ENCODE measurements at places on chromosomes 7 and 10.

- DNase-seq, result no peak
Measured at GRCh38 chr10:34885898-34886297, 70.8 kb upstream of the PARD3 start.

DNA sequence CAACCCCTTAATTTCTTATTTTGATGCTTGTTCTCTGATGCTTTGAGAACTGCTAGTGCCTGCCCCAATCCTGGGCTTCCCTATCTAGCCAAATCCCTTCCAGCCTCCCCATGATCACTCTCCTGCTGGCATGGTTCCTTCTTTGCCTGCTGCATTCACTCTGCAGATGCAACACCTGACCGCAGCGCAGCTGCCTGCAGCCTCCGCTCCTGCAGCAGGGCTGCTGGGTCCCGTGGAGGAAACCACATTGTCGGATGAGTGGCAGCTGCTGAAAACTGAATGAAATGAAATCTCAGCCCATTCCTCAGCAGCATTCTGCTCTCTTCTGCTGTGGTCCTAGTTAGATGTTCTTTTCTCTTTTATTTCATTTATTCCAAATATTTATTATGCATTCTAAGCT is 320.3 kb downstream of the CCDC3 start:
- no peak for DNase-seq

GRCh38 chr7:41878309-41879295 is 175.7 kb upstream of the INHBA start:
- DNase-seq, result no peak

GRCh38 chr7:120181499-120181898 is 91.5 kb upstream of the KCND2 start:
- no peak for DNase-seq

- DNase-seq, result no peak
Measured at GRCh38 chr10:128981251-128981650, 485.8 kb upstream of the MGMT start.

DNA sequence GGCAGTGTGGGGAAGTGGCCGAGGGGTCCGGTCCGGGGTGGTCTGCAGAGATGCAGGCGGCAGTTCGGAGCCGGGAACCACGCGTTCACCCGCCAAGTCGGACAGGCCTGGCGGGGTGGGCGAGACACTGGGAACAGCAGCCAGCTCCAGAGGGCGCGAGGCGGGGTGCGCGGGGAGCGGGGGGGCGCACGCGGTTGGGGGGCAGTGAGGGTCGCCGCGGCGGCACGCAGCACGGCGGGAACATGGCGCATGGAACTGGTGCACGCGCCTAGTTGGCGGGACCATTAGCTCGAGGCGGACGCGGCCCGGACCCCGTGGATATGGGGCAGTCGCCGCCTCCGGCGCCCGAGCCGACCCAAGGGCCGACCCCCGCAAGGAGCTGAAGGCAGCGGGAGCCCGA is 635.9 kb downstream of the ZNF37A start:
- DNase-seq, result no peak

- no peak for DNase-seq
Measured at GRCh38 chr7:50352282-50352681, 47.8 kb downstream of the IKZF1 start.

DNA sequence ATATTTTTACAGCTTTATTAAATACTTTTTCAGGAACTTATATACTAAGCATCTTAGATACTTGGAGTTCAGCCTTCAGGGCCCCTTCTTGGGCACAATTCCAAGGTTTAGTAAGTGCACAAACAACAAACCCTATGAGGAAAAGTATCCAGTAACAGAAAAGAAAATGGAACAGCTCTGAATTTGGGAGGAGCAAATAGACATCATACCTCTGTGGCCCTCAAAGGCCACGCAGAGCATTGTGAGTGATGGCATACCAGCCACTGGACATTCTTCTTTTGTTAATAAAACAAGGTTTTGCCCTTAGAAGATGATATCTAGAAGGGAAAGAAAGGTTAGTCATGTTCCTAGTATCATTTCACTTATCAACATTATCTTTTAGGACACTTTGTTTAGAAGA is 46.0 kb downstream of the ST7 start:
- no peak for DNase-seq

DNA sequence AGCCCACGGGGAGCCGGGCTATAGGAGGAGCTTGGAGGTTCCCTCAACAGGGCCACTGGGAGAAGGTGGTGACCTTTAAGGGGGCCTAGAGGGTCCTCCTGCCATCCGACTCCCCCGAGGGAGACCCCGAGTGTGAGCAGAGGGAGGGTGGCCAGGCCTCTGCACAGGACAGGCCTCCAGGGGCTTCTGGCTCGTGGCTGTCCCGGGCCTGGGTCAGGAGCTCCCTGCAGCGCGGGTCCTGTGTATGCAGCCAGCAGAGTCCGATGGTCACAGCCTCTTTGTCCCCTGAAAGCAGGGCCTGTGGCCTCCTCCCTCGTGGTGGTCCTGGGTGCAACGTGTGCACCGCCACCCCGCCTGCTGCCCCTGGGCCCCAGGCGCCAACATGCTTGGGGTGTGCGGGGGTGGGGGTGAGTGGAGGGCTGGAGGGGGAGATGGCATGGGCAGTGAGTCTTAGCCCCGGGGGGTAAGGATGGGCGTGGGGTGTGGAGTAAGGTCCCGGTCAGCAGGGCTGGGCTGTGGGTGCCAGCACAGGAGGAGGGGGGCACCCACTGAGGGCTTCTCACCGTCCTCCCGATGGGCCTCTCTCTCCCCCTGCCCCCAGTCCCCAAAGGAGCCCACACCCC is 27.1 kb downstream of the UNCX start:
- DNase-seq, result no peak

DNA sequence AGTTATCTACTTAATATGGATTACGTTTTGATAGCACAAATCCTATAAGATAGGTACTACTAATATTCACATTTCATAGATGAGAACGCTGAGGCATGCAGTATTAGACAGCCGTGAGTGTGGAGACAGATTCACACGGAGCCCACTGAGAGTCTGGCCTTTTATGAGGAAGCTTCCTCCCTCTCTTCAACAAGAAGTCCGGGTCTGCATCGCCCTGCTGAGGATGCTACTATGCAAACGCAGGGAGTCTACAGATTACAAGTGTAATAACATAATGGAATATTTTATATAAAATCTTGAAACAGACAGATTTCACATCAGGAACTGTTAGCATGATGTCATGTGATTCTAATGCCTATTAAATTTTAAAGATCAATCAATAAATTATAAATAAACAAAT is 255.9 kb upstream of the GLI3 start:
- no peak for DNase-seq

- no peak for DNase-seq
Measured at GRCh38 chr7:77907281-77907680, 108.7 kb downstream of the PHTF2 start.

GRCh38 chr10:132306864-132307751 is 642 bp downstream of the STK32C start:
- peak; percentile 90 for DNase-seq

GRCh38 chr7:113207441-113207840 is 89.1 kb upstream of the SMIM30 start:
- no peak for DNase-seq

DNA sequence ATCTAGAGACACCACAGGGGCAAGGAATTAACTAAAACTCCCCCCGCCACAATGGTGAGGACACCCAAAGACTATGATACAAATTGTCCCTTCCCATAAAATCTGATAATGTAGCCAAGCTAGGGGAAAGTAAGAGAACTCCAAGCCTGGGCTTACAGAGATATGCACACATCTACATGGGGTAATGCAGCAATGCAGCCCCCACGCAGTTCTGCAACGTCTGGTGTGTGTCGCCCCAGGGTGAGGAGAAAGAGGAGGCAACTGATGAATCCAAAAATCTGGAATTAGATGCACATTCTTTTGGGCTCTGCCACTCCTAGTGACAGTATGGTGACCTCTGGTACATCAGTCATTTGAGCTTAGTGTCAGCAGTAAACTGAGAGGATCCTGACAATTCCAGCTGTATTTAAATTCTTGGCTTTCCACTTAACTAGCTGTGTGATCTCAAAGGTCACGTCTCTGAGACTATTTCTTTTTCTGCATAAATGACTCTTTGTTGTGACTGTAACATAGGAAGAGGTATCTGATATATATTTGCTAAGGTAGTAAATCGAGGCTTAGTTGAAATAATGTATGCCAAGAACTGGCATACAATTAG is 51.5 kb downstream of the PIP4K2A start:
- no peak for DNase-seq

Measured in mesenteric fat pad (tissue), 1 donor.